Pancreas (tissue), 10 donors: ENCODE measurements at places on chromosomes 2 and 18. TPM values are rescaled to one million over a fixed set of nuclear protein-coding genes. Genes with fewer than 3 reads are reported as not detected.

The LIPT1 gene
- total RNA-seq: 3.6 TPM

The KCNF1 gene
- total RNA-seq: 1.3 TPM

The MARCO gene
- total RNA-seq: 0.76 TPM

The UGT1A4 gene
- not detected for total RNA-seq

The ACSL3 gene
- total RNA-seq: 14.0 TPM

The THSD7B gene
- not detected for total RNA-seq

The FECH gene
- 10.2 TPM for total RNA-seq

The DSC1 gene
- total RNA-seq: not detected

DNA sequence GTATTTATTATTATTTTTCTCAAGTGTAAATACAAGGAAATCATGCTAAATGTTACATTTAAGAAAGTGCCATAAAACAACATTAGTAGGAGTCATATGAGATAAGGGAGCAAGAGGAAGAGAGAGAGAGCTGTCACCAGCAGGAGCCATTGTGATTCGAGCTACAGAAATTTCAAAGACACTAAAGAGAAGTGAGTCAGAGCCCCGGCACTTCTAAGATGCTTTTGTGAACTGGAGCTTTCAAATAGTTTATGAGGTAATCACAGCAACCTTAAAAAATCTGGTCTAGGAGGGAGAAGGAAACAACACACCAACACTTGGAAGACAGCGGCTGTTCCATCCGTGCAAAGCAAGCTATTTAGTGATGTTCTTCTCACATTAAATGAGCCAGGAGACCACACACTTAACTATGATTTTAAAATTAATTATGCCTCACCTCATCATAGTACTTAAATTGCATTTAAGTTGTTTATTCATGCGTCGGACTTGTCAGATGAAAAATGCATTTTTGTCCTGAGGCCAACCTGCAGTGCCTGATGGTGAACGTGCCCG, 382.7 kb upstream of the SALL3 start:
- no peak for DNase-seq

- no peak for DNase-seq
These were observed 5.0 kb downstream of the RUFY4 start for GRCh38 chr2:218074031-218074430.

- DNase-seq: no peak
These were observed 495.6 kb downstream of the TMX3 start for GRCh38 chr18:68219274-68219673.

- DNase-seq: no peak
These were observed 54.9 kb downstream of the R3HDM1 start for GRCh38 chr2:135586148-135586547.

- DNase-seq: peak; percentile 65
These were observed 66.0 kb upstream of the ST3GAL5 start for GRCh38 chr2:85954590-85955458.

- DNase-seq: no peak
These were observed 1.0 kb upstream of the CHST10 start for GRCh38 chr2:100418406-100418962.

DNA sequence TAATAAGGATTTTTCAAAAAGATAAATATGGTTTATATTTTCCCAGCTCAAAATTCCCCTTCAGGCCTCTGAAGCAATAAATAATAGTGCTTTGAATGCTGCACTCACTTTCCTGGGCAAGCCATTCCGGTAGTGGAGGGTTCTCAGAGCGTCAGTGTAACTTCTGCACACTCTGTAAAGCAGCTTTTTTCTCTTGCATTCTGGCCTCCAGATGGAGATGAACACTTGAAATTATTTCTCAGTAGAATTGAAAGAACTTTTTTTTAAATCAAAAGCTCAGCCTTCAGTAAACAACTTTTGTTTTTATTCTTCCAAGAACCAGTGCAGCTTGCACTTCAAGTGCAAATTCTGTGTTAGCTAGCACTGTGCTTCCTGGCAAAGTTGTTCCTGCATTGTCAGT, 281.1 kb upstream of the RAB12 start:
- DNase-seq: no peak

DNA sequence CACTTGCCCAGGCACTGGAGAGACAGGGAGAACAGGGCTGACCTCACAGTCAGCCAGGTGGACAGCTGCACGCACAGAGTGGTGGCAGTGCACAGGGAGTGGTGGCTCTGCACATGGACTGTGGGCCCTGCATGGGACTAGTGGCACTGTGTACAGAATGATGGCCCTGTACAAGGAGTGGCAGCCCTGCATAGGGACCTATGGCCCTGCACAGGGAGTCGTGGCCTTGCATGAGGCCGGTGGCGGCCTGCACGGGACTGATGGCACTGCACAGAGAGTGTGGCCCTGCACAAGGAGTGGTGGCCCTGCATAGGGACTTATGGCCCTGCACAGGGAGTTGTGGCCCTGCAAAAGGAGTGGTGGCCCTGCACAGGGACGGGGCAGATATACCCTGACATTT, 19.1 kb upstream of the STEAP3 start:
- DNase-seq: no peak

DNA sequence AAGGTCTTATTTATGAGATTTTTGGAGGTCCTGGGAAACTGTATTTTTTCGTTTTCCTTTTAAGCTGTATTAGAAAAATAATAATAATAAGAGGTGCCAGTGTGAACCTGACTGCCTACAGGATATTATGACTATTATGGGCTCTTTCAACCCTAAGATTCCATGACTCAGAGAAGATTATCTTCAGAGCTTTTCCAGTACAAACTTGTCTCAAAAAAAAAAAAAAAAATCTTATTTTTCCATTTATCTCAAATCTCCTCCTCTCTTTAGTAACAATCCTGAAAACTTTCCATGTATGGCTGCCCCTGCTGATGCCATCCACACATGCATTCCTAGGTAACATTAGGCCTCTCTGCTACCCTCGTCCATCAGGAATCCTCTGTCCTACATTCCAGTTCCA, 36.7 kb upstream of the RPE start:
- no peak for DNase-seq

DNA sequence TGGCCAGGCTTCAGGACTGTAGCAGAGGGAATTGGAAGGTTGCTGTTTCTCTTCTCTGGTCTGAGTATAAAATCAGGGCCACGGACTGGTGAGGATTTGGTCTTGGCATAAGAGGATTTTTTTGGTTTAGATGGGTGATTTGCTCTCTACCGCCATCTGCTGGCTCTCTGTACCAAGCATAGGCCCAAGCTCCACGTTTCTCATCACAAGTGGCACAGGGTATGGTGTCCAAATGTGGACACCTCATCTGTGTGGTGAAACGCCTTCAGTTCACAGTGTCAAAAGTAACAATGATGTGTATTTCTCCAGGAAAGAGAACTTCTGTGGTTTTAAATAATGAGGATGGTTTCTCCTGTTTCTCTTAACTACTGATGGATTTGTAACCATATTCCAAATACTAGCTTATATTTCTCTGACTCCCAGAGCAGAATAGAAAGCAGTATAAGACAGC, 115.1 kb downstream of the EML6 start:
- DNase-seq: peak; percentile 44

DNA sequence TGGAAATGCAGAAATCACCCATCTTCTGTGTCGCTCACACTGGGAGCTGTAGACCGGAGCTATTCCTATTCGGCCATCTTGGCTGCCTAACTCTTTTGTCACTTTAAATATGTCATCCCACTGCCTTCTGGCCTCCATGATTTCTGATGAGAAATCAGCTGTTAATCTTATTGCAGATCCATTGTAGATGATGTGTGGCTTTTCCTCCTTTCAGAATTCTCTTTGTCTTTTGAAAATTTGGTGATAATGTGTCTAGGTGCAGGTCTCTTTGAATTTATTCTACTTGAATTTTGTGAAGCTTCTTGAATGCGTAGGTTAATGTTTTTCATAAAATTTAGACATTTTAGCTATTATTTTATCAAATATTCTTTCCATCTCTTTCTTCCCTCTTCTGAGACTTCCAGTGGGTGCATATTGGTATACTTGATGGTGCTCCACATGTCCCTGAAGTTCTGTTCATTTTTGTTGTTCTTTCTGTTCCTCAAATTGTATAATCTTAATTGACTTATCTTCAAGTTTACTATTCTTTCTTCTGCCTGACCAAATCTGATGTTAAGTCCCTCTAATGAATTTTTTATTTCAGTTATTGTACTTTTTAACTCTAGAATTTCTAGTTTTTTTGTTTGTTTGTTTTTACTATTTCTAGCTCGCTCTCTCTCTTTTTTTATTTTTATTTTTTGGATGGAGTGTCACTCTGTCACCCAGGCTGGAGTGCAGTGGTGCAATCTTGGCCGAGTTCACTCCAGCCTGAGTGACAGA, 90.8 kb upstream of the DLX2 start:
- no peak for DNase-seq

GRCh38 chr2:199738727-199739412, 112.1 kb downstream of the FTCDNL1 start:
- DNase-seq: no peak

DNA sequence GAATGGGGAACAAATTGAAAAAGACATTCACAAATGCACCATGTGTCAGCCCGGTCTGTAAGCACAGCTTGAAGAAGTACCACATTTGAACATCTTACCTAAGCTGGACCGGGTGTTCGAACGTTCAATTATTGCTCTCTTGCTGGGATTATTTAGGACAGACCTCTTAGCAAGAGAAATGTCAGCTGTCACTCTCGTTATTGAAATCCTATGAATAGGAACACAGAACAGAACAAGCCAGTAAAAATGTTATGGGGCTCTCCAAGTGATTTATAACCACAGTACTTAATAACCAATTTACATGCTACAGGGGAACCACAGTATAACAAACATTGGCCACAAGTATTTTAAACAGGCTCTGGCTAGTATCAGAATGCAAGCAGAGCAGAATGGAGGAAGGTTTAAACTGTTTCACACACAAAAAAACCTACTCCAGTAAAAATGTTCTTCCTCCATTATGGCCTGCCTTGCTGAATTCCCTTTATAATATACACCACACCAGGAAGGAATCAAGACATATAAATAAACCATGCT, 32.5 kb upstream of the ARL5A start:
- DNase-seq: no peak

- no peak for DNase-seq
These were observed 230.5 kb downstream of the MYCN start for GRCh38 chr2:16170675-16171424.

- peak; percentile 69 for DNase-seq
These were observed 102.9 kb upstream of the SLC8A1 start for GRCh38 chr2:40554665-40555294.

GRCh38 chr2:124877141-124877577, 852.1 kb downstream of the CNTNAP5 start:
- no peak for DNase-seq

- DNase-seq: no peak
These were observed 21.7 kb upstream of the ZNF385B start for GRCh38 chr2:179882851-179883806.

- DNase-seq: no peak
These were observed 89.3 kb downstream of the VRK2 start for GRCh38 chr2:58135861-58136260.

GRCh38 chr2:200703926-200704637, 107.6 kb upstream of the BZW1 start:
- DNase-seq: no peak

DNA sequence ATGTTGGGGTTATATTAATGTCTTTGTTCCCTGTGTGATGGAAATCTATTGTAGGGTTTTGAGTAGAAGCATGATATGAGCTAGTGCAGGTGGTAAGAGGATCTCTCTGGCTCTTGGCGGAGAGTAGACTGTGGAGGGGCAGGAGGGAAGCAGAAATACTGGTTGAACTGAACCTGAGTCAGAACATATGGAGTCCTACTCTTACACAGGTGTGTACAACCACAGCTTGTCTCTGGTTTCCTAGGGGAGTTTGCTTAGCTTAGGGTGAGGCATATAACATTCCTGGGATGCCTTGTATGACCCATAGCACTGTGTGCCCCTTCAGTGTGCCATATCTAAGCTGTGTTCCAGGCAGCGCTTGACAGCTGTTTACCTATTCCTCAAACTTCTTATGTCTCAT, 97.3 kb upstream of the GCFC2 start:
- DNase-seq: no peak

GRCh38 chr2:233041722-233042323, 9.4 kb downstream of the NEU2 start:
- DNase-seq: no peak

DNA sequence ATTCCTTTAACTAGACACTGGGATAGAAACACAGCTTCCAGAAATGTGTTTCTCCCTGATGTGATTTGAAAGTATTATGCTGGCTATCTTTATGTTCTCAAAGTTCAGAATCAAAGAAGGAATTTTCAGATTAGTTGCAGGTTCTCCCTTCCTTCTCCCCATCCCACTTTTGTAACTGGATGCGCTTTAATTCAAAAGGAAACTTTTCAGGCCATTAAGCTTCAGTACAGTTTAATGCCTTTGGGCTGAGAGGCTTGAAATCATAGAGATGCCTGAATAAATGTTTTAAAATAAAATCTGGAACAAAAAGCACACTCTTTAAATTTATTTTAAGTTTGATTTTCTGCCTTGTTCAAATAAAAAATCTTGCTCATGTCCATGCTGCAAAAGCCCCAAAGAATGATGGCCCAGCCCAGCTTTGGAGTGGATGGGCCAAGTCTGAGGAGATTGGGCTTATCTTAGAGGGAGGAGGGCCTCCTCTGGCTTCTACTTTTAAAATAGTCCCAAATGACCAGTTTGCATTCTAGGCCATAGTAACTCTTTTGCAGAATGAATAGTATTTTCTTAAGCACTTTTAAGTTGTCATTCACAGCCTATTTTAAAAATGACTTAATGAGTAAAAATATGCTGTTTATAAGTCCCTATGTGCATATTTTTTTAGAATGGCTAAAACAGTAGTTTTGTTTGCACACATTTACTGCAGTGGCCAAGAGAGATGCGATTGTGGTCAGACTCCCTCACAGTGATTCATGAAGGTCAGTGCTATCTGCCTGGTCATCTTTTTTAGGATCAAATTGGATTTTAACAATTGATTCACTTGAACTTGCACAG, 129.2 kb downstream of the MTX2 start:
- no peak for DNase-seq

- DNase-seq: peak; percentile 31
These were observed 130.2 kb downstream of the ARHGAP15 start for GRCh38 chr2:143259368-143259958.

DNA sequence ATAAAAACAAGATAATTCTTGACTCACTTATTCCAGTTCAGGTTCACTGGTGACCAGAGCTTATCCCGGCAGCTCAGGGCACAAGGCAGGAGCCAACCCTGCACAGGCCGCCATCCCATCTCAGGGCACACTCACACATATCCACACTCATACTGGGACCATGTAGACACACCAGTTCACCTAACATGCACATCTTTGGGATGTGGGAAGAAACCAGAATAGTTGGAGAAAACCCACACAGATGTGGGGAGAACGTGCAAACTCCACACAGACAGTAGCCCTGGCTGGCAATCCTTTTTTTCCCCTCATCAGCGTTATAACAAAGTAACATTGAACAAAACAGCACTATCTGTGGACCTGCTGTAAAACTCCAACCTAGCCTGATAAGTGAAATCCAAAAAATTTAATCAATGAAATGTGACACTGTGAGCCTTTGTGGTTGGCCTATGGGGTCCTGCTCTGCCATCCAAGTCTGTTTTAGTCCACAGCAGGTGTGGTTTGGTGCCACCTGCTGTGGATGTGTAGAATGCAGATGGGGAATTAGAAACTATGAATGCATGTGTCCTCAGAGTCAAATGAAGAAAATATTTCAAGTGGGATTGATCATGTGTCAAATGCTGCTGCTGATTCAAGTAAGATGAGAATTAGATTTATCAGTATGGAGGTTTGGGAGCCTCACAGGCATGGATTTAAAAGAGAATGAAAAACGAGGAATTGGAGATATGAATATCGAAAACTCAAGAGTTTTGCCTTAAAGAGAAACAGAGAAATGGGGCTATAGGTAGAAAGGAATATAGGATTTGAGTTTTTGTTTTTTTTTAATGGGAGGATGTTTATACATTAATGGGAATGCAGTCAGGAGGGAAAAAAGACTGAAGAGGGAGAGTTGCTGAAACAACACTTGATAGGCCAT, 47.0 kb downstream of the UGP2 start:
- DNase-seq: peak; percentile 25

- no peak for DNase-seq
These were observed 7.9 kb downstream of the SSB start for GRCh38 chr2:169806586-169806985.
